Mesothelial cell of epicardium (in vitro differentiated cells): ENCODE measurements at places on chromosomes 7 and 10.

GRCh38 chr10:124680675-124681074, 63.5 kb downstream of the FAM53B start:
- DNase-seq: no peak

- no peak for DNase-seq
Measured at GRCh38 chr10:17586821-17587234, 30.3 kb downstream of the HACD1 start.

GRCh38 chr10:86758189-86759072, 2.0 kb downstream of the BMPR1A start:
- no peak for DNase-seq

DNA sequence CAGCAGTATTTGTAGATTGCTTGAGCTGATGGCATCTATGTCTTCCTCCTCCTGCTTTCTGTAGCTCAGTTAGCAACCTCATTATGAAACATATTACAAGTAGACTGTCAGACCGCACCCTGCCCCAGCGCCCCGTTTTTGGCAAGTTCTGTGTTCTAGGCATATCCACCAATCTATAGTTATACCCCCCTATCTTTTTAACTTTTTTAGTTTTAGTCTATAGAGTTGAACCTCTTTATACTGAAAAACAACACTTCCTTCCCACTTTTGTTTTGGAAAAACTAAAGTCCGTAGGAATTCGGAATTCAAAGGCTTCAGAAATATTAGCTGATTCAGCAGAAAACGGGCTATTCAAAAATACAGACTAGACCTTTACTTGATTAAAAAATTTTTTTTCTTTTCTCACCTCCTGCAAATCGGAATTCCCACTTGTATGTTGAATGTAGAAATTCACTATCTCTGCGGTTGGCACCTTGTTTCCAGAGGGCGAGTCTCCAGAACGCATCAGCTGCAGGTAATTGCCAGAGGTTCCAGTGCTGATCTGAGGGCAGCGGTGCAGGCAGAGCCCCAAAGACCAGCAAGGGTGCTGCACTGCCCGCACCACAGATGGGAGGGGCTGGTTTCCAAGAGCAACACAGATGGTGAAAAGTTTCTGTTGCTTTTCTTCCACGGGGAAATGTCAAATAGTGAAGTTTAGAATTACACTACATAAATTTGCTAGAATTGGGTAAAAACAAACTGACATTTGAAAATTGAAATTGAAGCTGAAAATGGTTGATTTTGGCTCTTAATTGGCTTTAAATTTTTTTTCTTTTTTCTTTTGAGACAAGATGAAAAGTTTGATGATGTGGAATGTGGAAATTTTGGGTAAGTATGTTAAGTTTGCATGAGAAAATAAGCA, 2.2 kb upstream of the FZD8 start:
- DNase-seq: no peak

DNA sequence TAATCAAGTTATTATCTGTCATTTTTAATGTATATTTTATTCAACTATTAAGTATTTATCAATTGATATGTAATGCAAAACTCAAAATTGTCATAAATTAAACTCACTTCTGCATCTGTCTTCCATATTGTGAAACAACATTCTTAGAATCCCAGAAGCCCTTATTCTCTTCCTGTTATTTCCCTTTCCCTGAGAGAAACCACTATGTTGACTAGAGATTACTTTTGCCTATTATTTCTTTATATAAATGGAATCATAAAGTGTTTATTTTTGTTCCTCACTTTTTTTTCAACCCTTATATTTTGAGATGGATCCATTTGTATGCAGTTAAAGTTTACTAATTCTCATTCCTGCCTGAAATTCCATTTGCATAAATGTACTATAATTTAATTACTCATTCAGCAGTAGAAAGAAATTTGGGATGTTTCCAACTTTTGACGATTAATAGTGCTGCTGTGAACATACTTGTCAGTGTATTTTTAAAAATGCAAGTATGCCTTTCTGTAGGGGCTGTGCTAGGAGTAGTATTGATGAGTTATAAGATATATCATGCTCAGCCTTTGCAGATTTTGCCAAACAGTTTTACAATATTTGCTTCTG, 211.2 kb downstream of the SEMA3D start:
- DNase-seq: no peak

DNA sequence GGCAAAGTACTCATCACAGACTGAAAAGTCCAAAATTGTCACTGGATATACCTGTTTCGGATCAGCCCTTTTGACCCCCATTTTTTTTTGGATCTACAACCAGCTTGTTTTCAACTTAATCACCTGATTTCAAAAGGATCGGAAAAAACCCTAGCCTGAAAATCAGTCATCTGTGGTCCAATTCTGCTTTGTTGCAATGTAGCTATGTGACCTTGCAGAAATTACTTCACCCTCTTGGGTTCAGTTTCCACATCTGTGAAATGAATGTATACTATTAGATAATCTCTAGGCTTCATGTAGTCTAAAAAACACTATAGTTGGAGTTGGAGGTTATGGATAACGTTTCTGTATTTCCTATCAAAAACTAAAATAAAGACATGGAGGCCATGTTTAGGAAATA, 37.1 kb downstream of the STEAP4 start:
- no peak for DNase-seq

GRCh38 chr7:121366852-121367431, 29.2 kb downstream of the FAM3C start:
- DNase-seq: no peak

DNA sequence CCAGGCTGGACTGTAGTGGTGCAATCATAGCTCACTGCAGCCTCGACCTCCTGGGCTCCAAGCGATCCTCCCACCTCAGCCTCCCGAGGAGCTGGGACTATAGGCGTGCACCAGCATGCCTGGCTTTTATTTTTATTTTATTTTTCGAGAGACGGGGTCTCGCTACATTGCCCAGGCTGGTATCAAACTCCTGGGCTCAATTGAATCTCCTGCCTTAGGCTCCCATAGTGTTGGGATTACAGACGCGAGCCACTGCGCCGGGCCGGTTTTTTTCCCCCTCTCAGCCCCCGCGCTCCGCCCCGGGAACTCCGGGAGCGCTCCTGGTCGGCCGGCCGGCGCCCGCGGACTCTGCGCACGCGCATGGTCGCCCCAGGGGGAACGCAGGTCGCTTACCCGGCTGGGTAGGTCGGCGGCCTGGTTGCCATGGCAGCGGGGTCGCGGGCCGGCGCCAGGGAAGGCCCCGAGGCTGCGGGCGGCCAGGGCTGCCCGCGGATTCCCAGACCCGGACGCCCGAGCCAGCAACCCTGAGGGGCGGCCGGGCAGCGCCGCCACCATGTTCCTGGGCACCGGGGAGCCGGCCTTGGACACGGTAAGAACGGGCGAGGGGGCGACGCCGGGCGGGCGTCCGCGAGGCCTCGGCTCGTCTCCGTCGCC, at the start of gene IQCE:
IQCE (plus strand) TSS at position 351 of the 654 bp plus-strand sequence; CDS start at position 554, 203 bp downstream.
- DNase-seq: peak; percentile 91

DNA sequence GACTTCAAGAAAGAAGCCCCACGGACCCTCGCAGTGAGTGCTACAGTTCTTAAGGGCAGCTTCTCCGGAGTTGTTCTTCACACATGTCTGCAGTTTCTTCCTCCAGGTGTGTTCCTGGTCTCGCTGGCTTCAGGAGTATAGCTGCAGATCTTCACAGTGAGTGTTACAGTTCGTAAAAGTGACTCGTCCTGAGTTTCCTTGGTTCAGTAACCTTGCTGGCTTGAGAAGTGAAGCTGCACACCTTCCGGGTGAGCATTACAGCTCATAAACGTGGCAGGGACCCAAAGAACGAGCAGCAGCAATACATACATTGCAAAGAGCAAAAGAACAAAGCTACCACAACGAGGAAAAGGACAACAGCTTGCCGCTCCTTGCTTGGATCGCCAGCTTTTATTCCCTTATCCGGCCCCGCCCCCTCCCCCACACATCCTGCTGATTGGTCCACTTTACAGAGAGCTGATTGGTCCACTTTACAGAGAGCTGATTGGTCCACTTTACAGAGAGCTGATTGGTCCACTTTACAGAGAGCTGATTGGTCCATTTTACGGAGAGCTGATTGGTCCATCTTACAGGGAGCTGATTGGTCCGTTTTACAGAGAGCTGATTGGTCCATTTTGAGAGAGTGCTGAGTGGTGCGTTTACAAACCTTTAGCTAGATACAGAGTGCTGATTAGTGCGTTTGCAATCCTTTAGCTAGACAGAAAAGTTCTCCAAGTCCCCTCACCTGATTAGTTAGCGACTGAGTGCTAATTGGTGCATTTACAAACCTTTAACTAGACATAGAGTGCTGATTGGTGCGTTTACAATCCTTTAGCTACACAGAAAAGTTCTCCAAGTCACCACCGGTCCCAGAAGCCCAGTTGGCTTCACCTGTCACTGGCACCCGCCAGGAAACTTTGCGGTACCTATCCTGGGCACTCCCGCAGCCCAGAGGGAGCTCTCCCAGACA, 165.3 kb downstream of the AGMO start:
- no peak for DNase-seq

- no peak for DNase-seq
Measured at GRCh38 chr10:29426420-29426819, 137.6 kb downstream of the LYZL1 start.

- no peak for DNase-seq
Measured at GRCh38 chr7:140881507-140882228, 43.1 kb downstream of the BRAF start.

- DNase-seq: no peak
Measured at GRCh38 chr10:86162696-86163400, 203.7 kb downstream of the GRID1 start.

GRCh38 chr7:55187701-55188491, 169.1 kb downstream of the EGFR start:
- no peak for DNase-seq

DNA sequence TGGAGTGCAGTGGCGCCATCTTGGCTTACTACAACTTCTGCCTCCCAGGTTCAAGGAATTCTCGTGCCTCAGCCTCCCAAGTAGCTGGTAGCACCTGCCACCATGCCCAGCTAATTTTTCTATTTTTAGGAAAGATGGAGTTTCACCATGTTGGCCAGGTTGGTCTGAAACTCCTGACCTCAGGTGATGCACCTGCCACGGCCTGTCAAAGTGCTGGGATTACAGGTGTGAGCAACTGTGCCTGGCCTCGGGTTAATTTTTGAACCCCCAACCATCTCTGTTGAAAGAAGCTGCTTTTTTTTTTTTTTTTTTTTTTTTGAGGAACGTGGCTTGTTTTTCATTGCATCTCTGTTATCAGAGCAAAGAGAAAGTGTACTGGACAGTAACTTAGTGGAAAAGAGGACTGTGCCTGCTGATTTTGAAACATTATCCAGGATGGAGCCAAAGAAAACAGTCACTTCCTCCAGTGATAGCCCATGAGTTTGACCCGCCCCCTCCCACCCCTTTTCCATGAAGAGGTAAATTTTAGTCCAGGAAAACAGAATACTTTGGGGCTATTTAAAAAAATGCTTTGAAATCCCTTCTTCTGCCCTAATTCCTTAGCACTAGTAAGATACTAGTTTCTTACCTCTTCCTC, 38.3 kb downstream of the WBP1L start:
- no peak for DNase-seq

GRCh38 chr10:43194266-43194665, 56.0 kb downstream of the CSGALNACT2 start:
- DNase-seq: no peak

- no peak for DNase-seq
Measured at GRCh38 chr10:13334556-13334955, 13.5 kb downstream of the SEPHS1 start.

DNA sequence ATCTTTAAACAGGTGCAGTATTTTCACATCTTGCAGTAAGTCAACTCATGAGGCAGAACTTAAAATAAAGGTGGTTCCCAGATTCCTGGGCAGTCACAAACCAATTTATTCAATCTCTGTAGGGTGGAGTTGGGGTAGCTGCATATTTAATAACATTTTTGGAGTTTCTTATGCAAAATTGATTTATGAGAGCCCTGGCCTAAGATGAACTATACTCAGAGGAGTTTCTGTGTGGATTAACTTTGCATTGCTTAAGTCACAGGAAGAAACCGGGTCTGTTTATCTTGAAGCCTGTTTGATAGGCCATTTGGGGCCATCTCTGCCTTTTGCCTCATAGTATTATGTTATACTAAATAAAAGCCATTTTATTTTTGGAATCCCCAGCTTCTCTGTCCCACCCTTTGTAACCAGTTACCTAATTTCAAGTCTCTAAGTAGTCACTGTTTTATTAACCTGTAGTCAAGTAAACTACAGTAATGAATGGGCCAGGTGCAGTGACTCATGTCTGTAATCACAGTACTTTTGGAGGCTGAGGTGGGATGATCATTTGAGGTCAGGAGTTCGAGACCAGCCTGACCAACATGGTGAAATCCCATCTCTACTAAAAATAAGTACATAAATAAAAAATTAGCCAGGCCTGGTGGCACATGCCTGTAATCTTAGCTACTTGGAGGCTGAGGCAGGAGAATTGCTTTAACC, 104.4 kb upstream of the FAM3C start:
- no peak for DNase-seq

GRCh38 chr10:133268532-133268931, 8.1 kb downstream of the ADAM8 start:
- no peak for DNase-seq

DNA sequence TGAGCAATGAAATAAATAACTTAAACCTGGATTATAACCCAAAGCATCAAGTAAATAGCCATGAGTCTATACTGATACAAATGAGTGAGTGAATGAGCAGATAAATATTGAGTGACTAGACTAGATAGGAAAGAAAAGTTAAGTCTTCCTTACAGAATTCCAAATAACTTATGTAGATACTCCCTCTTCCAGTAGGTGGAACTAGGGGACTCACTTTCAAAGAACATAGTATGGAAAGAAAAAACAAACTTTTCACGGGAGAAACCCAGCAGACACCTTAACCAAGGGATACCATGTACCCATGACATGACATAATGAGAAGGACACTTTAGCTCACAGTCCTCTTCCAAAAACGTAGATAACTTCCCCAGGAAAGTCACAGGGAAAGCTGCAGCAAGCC, 32.2 kb downstream of the CSGALNACT2 start:
- no peak for DNase-seq

- DNase-seq: no peak
Measured at GRCh38 chr7:33711231-33712019, 193.9 kb upstream of the BMPER start.

DNA sequence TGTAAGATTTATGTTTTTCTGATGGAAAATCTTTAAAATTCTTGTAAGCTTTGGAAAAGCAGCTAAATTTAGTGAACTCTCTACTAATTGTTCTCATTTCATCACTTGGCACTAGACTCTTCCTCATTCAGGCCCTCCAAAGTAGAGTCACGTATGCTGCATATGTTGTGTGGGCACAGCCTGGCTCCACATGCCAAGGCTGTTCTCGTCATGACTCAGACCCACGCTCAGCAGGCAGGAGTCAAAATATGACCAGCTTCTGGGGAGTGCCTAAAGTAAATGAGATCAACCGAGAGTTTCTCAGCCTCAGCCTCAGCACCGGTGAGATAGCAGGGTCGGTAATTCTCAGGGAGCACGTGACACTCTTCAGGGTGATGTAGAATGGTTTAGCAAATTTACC, 1672.9 kb downstream of the REEP3 start:
- DNase-seq: no peak

- DNase-seq: no peak
Measured at GRCh38 chr7:135597181-135597925, 39.6 kb downstream of the NUP205 start.

GRCh38 chr10:124912101-124912886, 29.6 kb upstream of the ZRANB1 start:
- peak; percentile 10 for DNase-seq

- no peak for DNase-seq
Measured at GRCh38 chr7:148566736-148567135, 23.8 kb upstream of the C7orf33 start.
